NCI-H2171 (cell line): ENCODE measurements at places on chromosomes 5 and 9.

DNA sequence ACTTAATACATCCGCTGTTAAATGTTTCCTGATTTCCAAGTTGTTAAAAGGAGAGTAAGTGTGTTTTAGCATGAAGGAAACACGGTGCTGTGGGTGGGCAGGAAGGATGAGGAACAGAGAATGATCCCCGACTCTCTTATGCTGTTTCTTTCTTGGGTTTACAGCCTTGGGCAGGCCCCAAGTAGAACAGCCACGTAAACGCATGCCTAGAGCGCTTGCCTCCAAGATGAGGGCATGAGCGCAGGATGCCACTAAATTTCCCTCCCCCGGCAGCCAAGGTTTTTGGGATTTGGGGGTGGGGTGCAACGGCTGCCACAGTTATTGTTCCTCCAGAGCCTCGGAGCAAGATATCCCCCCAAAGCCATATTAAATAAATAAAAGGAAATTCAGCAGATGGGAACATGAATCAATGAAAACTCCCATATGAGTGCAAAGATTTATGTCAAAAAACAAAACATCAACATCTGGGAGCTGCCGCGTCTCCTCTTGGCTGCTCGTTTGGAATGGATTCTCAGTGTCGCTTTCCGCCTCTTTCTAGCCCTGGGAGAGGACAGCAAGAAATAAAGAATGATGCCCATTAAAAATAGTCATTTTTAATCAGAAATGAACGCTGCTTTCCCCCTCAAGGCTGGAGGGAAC is 10.0 kb upstream of the DELE1 start:
- DNase-seq: no peak

GRCh38 chr5:38583500-38583899 is 27.1 kb upstream of the LIFR start:
- no peak for DNase-seq

- DNase-seq: no peak
These were observed 113.5 kb upstream of the PCA3 start for GRCh38 chr9:76650692-76651091.

DNA sequence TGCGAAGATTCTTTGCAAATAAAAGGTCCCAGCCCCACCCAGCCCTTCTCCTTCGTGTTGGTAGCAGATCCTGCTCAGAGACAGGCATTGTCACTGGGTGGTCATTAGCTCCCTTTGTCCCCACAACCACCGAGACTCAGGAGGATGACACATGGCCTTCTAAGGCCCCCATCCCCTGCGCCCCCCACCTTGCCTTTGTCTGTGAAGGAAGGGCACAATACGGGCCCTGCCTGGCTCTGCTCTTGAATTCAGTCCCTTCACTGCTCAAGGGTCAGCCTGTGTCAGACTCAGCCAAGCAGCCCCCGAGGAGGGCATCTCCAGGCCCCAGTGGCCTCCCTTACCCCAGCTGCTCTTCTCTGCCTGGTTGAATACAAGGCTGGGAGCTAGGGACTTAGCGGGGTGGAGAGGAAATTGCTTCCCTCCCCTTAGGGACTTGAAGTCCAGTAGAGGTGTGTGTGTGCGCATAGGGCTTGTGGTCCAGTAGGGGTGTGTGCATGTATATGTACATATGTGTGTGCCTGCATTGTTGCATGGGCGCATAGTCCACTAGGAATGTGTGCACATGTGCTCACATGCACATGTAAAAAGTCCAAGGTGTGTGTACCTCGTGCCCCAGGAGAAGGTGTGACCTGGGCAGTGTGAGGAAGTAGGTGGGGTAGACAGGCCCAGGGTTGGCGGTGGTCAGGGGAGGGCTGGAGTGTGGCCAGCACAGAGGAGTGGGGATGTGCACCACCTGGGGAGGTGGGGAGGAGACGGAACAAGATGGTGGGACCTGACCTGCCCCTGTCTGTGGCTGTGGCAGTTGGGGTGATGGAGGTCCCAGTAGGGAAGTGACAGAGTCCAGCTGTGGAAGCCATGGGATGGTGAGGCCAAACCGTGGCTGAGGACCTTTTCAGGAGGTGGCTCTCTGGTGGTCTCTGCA is 59.1 kb downstream of the PHF2 start:
- no peak for DNase-seq

DNA sequence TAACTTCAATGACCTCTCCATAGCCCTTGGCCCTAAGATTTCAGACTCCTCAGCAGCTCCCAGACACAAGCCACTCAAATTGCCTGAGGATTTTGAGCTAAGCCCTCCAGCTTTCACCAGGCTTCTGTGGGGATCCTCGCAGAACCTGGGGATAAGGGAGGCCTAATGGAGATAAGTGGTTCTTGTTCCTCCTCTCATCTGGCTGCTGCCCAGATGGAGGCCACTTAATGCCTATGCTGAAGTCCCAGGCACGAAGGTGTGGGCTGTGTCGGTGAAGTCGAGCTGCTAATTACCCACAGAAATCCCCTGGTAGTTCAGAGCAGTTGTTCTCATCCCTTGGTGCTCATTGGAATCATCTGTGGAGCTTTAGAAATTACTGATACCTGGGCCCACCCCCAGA is 10.3 kb upstream of the FAT2 start:
- no peak for DNase-seq

- DNase-seq: no peak
These were observed 93.1 kb upstream of the FTMT start for GRCh38 chr5:121758615-121759014.

DNA sequence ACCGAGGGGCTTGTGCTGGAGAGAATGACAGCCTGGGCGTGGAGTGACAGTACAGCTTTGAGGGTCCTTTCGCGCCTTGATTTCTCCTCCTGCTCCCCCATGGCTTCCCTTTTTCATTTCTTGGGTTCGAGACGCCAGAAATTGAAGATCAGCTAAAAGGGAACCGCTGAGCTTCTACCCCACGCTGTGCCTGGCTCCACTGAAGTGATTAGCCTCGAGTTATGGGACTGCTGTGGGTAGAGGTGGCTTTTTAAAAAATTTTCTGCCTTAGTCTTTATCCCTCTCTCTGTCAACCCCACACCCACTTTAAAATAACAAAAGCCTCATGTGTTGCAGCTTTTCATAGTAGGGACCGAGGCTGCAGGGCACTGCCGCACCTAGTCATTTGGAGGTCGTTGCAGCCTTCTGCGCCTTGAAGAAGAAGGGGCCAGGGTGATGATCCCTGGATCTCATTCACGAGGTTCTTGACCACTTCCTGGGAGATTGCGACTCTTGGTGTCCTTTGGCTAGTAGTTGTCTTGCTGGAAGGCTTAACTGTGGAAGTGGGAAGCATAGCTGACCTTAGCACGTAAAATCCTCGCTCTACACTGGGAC is 603 bp downstream of the PPIP5K2 start:
- DNase-seq: no peak
